ENCODE measurements at places on chromosomes 12 and 14.

DNA sequence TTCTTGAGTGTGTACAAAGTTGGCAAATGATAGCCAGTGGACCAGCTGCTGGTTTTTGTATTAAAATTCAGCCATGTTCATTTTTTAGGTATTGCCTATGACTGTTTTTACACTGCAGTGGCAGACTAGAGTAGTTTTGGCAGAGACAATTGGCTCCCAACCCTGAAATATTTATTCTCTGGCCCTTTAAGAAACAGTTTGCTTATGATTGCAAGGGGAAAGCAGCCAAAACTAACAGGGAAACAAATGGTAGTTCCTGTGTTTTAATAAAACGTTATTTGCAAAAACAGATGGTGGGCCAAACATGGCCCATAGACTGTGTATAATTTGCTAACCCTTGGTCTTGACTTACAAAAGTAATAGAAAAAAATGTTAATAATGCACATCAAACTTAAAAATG, 110.2 kb downstream of the ALX1 start:
- no peak for DNase-seq
- H3K4me1 ChIP-seq = no peaks in the 10 kb centered on the region
- no peak overlapping the region for H3K27ac ChIP-seq
- no peaks in the 10 kb centered on the region for H3K27me3 ChIP-seq

- no peaks in the 10 kb centered on the region for H3K27me3 ChIP-seq
- H3K36me3 ChIP-seq = no peaks in the 10 kb centered on the region
- no peaks in the 10 kb centered on the region for H3K4me1 ChIP-seq
Measured at GRCh38 chr12:54588110-54588889, at the start of gene PPP1R1A. TSS of gene PPP1R1A (minus strand) at chr12:54588659. CDS start at chr12:54588488, 171 bp downstream.

GRCh38 chr12:63420206-63420644, 248.1 kb downstream of the DPY19L2 start:
- H3K4me1 ChIP-seq = no peaks in the 10 kb centered on the region
- H3K27me3 ChIP-seq = no peaks in the 10 kb centered on the region
- no peaks in the 10 kb centered on the region for H3K36me3 ChIP-seq
- no peak overlapping the region for H3K27ac ChIP-seq
- no peak overlapping the region for H3K4me3 ChIP-seq

GRCh38 chr14:24231263-24232120, 675 bp downstream of the NEDD8 start:
- no peak for DNase-seq
- H3K27ac ChIP-seq = peak overlapping the region; percentile 74
- H3K4me1 ChIP-seq = peaks cover 8% of the 10 kb centered on the region

DNA sequence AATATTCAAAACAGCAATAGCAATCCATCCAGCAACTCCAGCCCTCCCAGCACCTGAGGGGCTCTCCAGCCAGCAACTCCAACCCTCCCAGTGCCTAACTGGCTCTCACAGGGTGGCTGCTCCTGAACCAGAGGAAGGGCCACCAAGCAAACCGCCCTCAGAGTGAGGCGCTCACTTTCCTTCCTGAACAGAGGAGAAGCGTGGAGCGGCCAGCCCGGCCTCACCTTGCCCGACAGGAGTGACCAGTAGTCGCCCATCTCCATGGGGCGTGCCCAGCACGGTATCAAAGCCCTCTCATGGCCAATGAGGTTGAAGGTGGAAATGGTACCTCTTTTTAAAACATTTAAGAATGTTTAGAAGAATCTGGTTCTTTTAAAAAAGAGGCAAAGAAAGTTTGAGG, 27.4 kb downstream of the CDC42BPB start:
- peaks cover 9% of the 10 kb centered on the region for H3K4me1 ChIP-seq
- no peak for DNase-seq
- no peaks in the 10 kb centered on the region for H3K36me3 ChIP-seq
- no peak overlapping the region for H3K4me3 ChIP-seq

GRCh38 chr12:79360286-79360685, 330.5 kb downstream of the PAWR start:
- no peaks in the 10 kb centered on the region for H3K27me3 ChIP-seq
- H3K4me3 ChIP-seq = no peak overlapping the region
- H3K27ac ChIP-seq = no peak overlapping the region
- H3K36me3 ChIP-seq = no peaks in the 10 kb centered on the region

DNA sequence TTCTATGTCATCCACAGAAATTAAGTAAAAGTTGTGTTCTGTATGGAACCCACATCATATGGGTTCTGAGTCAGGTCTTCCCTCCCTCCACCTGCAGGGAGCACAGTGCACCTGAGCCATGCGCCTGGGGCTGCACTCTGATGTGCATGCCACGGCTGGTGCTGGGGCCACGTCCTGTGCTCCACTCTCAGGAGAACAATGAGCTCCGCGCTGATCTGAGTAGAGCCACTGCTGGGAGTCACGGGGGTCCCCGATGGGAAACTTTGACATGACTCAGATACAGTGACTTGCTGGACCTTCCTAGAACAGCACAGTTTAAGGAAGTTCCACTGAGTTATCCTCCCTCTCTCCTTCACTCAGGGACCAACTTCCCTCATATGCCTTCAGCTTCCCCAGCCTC, 683.4 kb downstream of the TMEM121 start:
- H3K4me3 ChIP-seq = no peak overlapping the region
- no peak overlapping the region for H3K27ac ChIP-seq
- no peak for DNase-seq

DNA sequence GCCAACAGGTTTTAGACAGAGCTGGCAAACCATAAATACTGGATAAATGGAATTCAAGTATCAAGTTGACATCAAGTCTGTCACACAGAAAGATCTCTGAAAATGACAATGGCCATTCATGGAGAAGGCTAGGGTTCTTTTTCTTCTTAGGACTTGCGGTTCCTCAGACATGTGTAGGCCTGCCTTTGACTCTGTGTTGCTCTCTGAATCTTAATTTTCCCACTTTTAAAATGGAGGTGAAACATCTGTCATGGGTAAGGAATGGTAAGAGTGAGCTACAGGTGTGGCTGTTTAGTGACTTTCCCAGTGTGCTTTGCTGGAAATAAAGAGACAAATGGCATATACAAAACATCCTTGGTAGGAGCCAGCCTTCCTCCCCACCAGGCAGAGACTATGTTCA, 79.2 kb downstream of the PTCSC3 start:
- H3K4me1 ChIP-seq = no peaks in the 10 kb centered on the region
- no peak for DNase-seq
- no peaks in the 10 kb centered on the region for H3K27me3 ChIP-seq
- H3K27ac ChIP-seq = no peak overlapping the region
- H3K4me3 ChIP-seq = no peak overlapping the region

DNA sequence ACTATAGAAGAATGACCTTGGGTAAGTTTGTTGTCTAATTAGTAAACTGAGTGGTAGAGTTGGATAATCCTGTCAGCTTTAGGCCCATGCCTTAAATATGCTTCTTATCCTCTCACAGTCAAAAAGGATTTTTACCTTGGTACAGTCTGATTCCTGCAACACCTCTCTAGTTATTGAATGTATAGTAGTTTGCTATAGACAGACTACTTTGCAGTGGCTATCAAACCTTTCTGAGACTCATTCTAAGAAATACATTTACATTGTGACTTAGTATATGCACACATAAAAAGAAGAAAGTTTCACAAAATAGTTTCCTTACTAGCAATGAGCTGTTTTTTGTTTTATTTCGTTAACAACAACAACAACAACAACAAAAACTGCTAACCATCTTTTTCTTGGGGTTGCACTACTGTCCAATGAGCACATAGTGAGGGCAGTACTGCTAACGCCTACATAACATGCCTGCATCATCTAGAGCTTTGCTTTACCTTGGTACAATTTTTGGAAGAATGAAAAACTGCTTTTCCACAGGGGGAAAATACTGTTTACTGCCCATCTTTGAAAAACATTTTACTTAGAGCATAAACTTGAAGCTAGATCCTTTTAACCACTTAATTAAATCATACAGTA, 28.5 kb downstream of the WNK1 start:
- peaks cover 5% of the 10 kb centered on the region for H3K4me1 ChIP-seq
- no peak for DNase-seq
- H3K4me3 ChIP-seq = no peak overlapping the region
- no peaks in the 10 kb centered on the region for H3K36me3 ChIP-seq
- H3K27me3 ChIP-seq = no peaks in the 10 kb centered on the region

GRCh38 chr12:130581782-130582181, 134.3 kb downstream of the RIMBP2 start:
- H3K27ac ChIP-seq = no peak overlapping the region
- no peak for DNase-seq
- H3K4me1 ChIP-seq = no peaks in the 10 kb centered on the region
- no peaks in the 10 kb centered on the region for H3K36me3 ChIP-seq

- H3K27ac ChIP-seq = no peak overlapping the region
- no peaks in the 10 kb centered on the region for H3K27me3 ChIP-seq
- no peak for DNase-seq
- no peaks in the 10 kb centered on the region for H3K4me1 ChIP-seq
- H3K36me3 ChIP-seq = no peaks in the 10 kb centered on the region
Measured at GRCh38 chr12:132053338-132054330, 90.5 kb downstream of the DDX51 start.

DNA sequence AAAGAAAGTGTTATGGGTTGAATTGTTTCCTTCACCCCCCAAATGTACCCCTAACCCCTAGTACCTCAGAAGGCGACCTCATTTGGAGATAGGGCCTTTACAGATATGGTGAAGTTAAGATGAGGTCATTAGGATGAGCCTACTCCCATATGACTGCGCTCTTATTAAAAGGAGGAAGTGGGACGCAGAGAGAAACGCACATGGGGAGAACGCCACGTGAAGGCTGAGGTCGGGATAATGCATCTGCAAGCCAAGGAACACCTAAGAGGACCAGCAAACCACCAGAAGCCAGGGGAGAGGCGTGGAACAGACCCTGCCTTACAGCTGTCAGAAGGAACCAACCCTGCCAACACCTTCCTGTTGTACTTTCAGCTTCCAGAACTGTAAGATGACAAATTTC, 1.7 kb upstream of the NRIP2 start:
- H3K4me3 ChIP-seq = no peak overlapping the region
- H3K27ac ChIP-seq = no peak overlapping the region
- H3K27me3 ChIP-seq = no peaks in the 10 kb centered on the region
- DNase-seq = no peak

GRCh38 chr14:58607131-58607951, 30.4 kb upstream of the DACT1 start:
- no peak overlapping the region for H3K27ac ChIP-seq
- H3K4me1 ChIP-seq = no peaks in the 10 kb centered on the region
- no peaks in the 10 kb centered on the region for H3K27me3 ChIP-seq

GRCh38 chr12:13580206-13580605, 383.7 kb downstream of the EMP1 start:
- H3K4me1 ChIP-seq = no peaks in the 10 kb centered on the region
- no peak for DNase-seq
- no peak overlapping the region for H3K4me3 ChIP-seq
- H3K27me3 ChIP-seq = no peaks in the 10 kb centered on the region
- H3K27ac ChIP-seq = no peak overlapping the region

DNA sequence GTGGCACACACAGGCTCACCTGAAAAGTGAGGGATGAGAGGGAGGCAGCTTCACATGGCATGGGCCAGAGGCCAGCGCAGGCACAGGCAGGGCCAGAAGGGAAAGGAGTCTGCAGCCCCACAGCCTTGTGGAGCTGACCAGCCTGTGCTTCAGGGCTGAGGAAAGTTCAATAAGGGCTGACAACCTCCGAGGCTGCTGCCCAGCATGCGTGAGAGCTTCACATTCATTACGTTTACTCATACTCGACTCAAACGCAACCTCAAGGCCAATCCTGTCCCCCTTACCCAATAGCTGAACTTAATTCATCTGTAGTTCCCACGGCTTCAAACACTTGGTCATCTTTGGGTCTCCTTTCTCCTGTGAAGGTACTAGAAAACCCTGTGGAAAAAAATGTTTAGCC, 4.8 kb downstream of the MMAB start:
- H3K27me3 ChIP-seq = no peaks in the 10 kb centered on the region
- no peak overlapping the region for H3K4me3 ChIP-seq
- no peak for DNase-seq
- H3K4me1 ChIP-seq = no peaks in the 10 kb centered on the region

DNA sequence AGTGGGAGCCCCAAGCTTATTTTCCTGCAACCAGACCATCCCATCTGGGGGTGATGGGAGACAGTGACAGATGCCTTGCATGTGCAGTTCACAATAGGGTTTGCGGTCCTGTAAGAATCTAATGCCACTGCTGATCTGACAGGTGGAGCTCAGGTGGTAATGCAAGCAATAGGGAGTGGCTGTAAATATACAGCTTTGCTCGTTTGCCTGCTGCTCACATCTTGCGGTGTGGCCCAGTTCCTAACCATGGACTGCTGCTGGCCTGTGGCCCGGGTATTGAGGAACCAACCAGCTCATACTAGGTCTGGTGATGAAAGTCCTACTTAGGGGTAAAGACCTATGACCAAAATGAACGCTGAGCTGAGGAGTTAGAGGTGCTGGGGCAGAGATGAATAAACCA, 36.1 kb upstream of the CCDC88C start:
- no peaks in the 10 kb centered on the region for H3K27me3 ChIP-seq
- H3K4me3 ChIP-seq = no peak overlapping the region
- no peaks in the 10 kb centered on the region for H3K36me3 ChIP-seq
- no peak for DNase-seq

DNA sequence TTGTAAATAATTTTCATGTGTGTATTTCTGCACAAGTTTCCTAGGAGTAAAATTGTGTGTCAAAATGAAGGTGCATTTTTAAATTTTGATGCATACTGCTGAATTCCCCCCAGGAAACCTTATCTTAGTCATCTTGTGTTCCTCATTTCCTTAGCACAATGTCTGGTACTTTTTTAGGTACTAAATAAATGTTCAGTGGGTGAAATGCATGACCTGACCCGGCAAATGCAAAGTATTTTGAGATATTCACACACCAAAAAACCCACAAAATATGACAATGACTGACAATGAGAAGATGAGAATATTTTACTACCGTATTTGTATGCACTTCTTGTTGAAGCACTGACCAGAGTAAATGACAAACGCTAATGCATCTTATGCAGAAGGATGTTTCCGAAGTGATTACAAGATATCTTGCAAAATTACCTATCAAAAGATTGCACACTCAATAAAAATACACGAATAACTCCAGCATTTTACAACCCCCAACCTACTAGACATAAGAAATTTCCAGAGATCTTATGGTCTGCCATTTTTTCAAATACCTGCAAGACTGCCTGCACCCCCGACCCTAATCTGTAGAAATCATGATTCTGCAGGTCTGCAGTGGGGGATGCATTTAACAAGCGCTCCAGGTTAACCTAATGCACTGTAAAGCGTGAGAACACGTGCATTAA, 895 bp upstream of the PRKAB1 start:
- peaks cover 3% of the 10 kb centered on the region for H3K4me1 ChIP-seq
- no peak overlapping the region for H3K27ac ChIP-seq
- no peaks in the 10 kb centered on the region for H3K27me3 ChIP-seq
- H3K4me3 ChIP-seq = peak overlapping the region; percentile 94
- DNase-seq = no peak

DNA sequence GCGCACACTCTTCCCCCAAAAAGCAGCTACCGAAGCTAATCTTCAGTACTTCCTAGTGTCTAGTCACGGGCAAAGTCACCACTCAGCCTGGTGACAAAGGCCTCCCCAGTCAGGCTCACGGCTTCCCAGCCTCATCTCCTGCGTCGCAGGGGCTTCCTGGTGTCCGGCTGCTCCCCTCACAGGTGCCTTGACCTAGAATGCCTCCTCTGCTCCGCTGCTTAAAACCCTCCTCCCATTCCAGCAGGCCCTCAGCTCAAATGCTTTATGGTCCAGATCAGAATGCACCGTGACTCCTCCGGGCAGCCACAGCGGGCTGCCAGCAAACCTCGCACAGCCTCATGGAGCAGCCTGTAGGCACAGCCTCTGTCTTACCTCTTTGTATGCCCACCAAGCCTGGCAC, 53.1 kb downstream of the PRIMA1 start:
- H3K27me3 ChIP-seq = no peaks in the 10 kb centered on the region
- H3K27ac ChIP-seq = no peak overlapping the region
- H3K4me3 ChIP-seq = no peak overlapping the region
- peaks cover 2% of the 10 kb centered on the region for H3K4me1 ChIP-seq
